Stimulated activated CD4-positive, alpha-beta T cell treated with anti-CD3 and anti-CD28 coated beads, Interleukin-2, amount 100 ng/mL, for 48 hours (primary cell): ENCODE measurements at places on chromosomes 11 and 22.
A peak's percentile ranks its signal among the peaks of the same experiment; 100 is the strongest.

DNA sequence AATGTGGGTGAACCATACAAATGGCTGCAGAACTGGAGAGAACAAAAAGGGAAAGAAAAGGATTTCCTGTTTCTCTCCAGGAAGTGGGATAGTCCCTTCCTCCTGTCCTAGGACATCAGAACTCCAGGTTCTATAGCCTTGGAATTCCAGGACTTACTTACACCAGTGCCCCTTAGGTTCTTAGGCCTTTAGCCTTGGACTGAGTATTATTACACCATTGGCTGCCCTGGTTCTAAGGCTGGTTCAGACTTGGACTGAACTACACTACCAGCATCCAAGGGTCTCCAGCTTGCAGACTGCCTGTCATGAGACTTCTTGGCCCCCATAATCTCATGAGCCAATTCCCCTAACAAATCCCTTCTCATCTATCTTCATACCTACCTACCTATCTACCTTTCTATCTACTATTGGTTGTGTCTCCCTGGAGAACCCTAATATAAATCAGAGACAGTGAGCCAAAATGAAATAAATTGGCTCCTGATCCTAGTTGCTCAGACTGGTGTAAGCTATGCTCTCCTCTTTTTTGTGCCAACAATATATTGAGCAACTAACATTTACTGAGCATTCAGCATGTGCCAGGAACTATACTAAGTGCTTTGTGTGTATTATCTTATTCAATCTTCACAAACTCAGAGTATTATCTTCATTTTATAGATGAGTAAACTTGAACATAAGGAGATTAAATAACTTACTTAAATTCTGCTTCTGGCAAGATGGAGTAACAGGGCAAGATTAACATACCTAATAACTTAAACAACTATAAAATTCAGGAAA is 303.7 kb downstream of the TTC28 start:
- no peak for DNase-seq

- no peak for DNase-seq
Measured at GRCh38 chr11:86418917-86419316, 44.2 kb downstream of the CCDC81 start.

- DNase-seq = no peak
Measured at GRCh38 chr22:30636226-30637077, 871 bp downstream of the SLC35E4 start.

DNA sequence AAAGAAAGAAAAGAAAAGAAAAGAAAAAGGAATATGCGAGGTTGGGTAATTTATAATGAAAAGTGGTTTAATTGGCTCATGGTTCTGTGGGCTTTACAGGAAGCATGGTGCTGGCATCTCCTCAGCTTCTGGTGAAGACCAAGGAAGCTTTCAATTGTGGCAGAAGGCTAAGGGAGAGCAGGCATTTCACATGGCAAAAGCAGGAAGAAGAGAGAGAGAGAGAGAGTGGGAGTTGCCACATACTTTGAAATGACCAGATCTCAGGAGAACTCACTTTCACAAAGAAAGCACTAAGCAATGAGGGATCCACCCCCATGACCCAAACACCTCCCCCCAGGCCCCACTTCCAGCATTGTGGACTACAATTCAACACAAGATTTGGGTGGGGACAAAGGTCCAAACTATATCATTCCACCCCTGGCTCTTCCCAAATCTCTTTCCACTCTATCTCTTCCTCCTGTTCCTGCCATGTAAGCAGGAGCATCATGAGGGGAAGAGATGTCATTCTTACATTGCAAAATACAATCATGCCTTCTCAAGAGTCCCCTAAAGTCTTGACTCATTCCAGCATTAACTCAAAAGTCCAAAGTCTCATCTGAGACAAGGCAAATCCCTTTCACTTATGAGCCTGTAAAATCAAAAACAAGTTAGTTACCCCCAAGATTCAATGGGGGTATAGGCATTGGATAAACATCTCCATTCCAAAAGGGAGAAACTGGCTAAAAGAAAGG is 38.9 kb downstream of the LINC01488 start:
- no peak for DNase-seq

DNA sequence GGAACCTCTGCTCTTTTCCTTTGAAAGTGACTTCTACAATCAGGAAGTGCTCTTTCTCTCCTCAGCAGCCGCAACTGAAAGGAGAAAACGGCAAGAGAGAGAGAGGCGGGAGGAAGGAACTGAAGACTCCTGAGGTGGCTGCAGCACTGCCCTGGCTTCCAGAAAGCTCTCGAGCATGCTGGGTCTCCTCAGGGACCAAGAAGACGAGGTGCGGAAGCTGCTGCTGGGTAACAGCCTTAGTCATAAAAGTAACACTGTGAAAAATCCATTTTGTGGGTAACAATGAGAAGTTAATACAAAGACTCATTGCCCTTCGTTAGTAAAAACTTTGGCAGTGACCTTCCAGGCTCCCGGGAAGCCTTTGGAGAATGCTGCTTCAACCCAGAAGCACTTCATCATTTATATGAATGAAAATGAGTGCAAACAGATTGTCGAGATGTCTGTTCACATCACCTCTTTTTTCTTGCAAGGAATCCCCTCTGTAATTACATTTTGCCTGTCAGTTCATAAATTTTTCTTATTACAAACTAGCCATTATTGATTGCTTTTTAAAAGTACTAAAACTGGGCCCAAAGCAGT is 473.4 kb downstream of the SOX6 start:
- DNase-seq = no peak

GRCh38 chr11:68532727-68533369 is 72.3 kb downstream of the PPP6R3 start:
- DNase-seq = no peak

GRCh38 chr11:120590472-120590871 is 78.9 kb downstream of the GRIK4 start:
- no peak for DNase-seq

- peak; percentile 59 for DNase-seq
Measured at GRCh38 chr11:76810151-76810853, 27.1 kb downstream of the TSKU start.

DNA sequence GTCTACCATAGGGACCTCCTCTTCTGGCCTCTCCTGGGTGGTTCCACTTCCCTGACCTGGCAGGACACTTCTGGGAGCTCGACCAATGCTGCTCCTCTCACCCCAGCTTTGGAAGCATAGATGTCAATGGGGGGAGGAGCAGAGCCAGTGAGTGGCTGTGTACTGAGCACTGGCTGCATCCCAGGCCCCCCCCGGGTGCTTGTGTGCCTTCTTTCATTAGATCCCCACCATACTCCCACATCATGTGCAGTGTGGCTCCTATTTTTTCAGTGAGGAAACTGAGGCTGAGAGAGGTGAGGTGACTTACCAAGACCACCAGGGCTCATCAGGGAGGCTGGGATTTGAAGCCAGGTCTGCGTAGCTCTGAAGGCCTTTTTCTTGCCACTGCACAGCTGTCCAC is 44.3 kb downstream of the LRRC32 start:
- DNase-seq = no peak

DNA sequence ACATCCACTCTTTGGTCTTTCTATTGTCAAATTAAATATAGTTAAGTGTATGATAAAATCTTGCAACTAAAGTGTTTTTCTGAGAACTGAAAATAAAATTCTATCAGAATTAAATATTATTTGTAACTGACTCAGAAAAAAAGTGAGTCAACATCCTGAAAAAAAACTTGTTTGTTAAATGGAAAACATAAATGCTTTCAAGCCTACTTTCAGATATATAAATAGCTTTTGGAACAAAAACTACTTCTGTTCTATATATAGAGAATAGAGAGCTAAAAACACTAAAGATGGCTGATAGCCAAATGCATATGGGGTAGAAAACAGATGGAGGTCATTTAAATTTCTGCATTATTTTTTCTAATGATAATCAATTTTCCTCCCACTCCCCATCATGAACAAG is 61.8 kb downstream of the PIK3C2A start:
- DNase-seq = no peak

DNA sequence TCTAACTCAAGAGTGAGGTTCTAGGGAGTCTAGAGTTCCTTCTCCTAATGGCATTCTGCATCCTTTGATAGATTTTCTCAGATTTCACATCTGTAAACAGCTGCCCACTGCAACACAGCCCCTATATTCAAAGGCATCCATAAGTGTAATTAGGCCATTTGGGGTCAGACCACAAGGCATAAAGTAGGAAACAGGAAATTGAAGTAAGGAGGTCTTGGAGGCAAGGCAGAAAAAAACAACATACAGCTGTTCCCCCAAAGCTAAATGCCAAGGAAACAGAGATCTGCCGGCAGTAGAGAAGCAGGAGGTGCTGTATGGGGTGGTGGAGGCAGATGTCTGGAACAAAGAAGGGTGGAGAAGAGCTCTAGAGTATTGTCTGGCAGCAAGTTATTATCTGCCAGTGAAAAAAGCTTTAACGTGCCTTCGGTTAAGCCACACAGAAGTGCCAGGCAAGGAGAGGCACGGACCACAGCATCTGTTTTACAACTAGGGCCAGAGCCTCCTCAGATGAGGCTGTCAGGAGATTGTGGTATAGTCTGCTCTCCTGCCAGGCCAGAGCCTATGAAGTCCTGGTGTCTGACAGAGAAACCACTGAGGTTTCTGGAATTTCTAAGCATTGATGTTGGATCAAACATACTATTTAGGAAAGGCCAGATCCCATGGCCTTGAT is 100.2 kb upstream of the CHRM4 start:
- no peak for DNase-seq

DNA sequence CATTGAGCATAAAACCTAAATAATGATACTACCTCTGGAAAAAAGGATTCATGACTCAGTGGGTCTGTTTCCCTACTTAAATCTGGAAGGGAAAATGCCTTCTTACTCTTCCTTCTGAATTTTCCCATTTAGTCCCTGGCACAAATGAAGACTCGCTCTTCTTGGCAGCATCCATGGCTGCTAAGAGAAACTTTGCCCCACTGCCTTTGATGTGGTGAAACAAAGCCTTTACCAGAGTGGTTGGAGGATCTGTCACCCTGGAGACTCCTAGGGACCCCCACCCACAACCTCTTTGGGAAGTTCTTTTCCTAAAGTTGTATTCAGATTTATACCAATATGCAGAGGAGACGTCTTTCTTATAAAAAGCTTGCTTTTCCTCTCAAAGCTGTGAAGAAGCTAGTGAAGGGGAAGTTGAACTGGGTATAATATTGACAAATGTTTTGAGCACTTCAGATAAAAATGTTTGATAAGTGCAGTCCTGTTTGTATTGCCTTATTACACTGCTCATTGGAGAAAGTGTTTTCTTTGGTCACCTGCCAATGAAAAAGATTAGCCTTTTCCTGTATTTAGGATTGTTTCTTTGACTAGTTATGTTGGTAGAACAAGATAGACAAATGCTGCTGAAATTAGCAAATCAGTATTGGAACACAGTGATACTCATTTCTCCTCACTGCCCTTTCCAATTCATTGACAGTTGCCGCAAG is 77.3 kb downstream of the ARFGAP2 start:
- DNase-seq = no peak

DNA sequence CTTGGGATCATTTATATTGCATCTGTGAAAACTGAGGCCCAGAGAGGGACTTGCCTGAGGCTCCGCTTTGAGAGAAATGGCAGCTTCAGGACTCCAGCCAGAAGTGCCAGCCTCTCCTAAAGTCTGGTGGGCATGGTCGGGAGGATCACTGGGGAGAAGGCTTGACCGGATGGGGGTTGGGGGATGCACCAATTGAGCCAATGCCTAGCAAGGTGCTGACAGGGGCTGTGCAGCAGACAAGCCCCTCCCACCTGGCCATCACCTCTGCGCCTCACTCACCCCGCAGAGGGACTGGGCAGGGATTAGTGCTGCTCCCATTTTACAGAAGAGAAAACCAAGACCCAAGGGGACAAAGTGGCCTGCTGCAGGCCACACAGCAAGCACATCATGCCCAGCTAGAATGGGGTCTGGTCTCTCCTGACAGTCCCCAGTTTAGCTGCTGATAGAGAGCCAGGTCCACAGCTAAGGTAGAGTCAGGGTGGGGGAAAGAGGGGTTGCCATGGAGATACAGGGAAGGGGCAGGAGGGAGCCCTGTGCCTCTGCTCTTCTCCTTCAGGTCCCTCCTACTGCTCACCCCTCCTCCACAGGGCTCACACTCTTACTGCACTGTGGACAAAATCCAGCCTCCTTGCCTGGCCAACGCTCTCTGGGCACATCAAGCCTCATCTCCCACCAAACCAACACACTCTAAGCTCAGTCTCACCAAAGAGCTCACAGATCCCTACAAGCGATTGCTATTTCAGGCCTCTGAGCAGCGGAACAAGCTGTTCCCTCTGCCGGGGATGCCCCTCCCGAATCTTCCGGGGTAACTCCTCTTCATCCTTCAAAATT is 29.5 kb downstream of the TEF start:
- no peak for DNase-seq

GRCh38 chr22:35727436-35727835 is 9.8 kb downstream of the APOL5 start:
- DNase-seq = no peak

DNA sequence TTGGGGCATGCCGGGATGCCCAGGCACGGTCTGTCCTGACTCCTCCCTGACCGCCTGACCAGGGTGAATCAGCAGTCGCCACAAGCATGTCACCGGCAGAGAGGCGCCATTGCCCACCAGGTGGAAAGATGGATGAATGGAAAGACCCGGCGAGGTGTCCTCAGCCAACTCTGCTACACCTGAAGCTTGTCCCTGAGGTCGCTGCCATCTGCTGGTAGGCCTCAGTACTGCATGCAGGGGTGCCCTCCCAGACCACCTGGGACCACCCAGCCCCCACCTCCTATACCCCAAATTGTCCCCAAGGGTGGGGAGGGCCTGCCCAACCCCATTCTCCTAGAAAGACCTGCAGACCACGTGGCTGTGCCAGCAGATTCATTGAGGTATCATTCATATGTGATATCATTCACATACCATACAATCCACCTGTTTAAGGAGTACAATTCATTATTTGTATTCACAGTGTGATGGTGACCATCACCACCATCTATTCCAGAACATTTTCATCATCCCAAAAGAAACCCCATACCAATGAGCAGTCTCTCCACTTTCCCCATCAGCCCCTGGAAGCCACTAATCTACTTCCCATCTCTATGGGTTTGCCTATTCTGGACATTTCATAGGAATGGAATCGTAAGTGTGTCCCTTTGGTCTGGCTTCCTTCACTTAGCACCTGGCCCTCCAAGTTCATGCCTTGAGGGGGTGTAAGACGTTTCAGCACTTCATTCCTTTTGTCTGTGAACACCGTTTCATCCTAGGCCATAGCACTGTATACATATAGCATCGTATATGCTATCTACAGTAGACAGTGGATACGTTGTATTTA is 17.5 kb downstream of the FGF3 start:
- DNase-seq = peak; percentile 16

GRCh38 chr11:12287009-12287373 is 90.4 kb upstream of the PARVA start:
- no peak for DNase-seq
